ENCODE measurements at places on chromosomes 2 and 18.

- DNase-seq, result no peak
These were observed 18.6 kb downstream of the CAPN10 start for GRCh38 chr2:240604939-240605716.

DNA sequence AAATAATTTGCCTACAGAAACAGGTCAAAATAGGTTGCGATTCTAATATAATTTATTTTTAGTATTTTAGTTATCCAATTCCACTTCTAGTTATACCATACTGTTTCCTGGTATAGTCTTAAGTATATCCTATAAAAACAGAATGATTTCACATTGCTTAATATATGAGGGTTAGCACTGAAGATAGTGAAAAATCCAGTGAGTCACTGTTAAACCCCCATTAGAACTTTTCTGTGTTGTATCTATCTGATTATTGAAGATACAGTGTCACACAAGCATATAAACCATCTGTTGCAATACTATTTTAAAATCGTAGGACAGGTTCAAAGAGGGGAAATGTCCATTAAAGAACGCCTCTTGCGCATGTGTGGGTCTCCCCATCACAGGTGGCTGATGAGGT, 110.0 kb downstream of the FEZ2 start:
- no peak for DNase-seq

GRCh38 chr2:220293966-220294365, 666.5 kb downstream of the SLC4A3 start:
- no peak for DNase-seq

GRCh38 chr2:176619504-176619903, 350.3 kb downstream of the MTX2 start:
- no peak for DNase-seq

DNA sequence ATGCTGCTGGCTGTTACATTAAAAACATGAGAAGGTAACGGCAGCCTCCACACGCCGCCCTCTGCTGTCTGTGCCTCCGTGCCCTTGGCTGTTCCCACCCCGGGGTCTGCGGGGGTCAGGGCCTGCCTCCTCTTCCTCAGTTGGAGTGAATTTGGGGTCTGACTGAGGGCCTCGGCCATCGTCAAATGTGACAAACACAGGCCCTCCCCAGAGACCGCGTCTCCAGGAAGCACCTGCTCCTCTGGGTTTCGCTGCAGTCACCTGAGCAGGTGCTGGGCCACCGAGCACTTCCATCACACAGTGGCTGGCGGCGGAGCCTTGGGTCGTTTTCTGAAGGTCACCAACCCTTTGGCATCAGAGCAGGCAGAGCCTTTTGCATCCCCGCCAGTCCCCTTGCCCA, 70.9 kb downstream of the NFATC1 start:
- DNase-seq, result no peak

DNA sequence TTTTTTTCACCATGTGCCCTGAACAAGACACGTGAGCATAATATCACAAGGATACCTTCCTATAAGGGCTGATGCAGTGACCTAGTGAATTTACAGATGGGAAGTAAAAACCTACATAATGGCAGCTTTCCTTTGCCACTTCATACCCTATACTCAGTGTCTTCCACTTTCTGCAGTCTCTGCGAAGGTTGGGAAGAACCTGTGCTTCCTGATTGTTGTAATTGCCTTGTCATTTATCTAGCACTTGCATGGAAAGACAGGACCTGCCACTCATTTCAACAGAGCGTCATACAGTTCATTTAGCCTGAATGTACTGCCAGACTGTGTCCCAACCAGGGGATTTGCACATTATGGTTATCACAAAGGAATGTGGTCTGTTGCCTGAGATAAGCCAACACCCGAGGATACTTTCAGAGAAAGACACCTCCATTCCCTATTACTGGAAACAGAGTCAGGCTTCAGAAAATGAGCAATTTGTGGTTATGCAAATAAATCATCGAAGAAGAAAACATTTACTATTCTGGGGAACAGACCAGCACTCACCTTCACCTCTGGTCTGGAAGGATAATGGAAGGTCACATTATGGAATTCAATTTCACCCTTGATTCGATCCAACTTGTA, 55.0 kb downstream of the ABCB11 start:
- no peak for DNase-seq

- no peak for DNase-seq
These were observed 414.2 kb upstream of the CHAC2 start for GRCh38 chr2:53353135-53354114.

- DNase-seq, result no peak
These were observed 75.6 kb downstream of the MOB4 start for GRCh38 chr2:197591339-197592072.

DNA sequence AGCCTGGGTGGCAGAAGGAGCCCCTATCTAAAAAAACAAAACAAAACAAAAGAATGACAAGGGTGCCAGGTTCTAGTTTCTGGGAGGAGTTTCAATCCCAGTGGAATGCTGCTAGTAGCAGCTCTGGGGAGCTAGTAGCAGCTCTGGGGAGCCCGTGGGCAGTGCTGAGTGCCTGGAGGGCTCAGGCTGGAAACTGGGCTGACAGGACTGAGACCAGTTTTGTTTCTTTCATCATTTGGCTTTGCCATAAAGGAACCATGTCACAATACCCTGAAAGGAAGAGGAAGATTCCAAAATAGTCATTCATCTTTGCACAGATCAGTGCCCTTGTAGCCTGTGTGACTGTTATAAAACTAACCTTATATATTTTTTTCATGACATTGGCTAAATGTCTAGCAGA, 10.6 kb downstream of the MFSD6 start:
- DNase-seq, result no peak

GRCh38 chr2:184562532-184562931, 35.8 kb upstream of the ZNF804A start:
- no peak for DNase-seq

GRCh38 chr2:50723286-50723938, 308.5 kb downstream of the NRXN1 start:
- DNase-seq, result no peak

GRCh38 chr2:36271266-36271665, 84.3 kb upstream of the CRIM1 start:
- DNase-seq, result no peak

- no peak for DNase-seq
These were observed 14.6 kb downstream of the PTPN18 start for GRCh38 chr2:130370490-130370889.

DNA sequence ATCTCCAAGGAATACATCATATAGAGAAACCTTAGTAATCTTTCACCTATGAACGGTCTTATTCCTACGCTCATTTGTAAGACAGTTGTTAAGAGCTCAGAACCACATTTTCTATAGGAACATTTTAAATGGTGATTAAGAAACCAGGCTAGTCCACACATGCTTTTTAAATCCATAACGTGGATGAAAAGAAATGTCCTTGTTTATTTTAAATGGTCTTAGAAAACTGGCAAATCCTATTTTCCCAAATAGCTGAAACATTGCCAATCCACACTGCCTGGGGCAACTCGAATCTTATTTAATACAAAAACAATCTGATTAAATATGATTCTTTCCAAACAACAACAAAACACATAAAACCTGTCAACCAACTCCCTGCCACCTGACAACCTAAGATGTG, 23.7 kb downstream of the METTL8 start:
- DNase-seq, result no peak

- DNase-seq, result no peak
These were observed 98.8 kb downstream of the TRABD2A start for GRCh38 chr2:84781942-84782716.

DNA sequence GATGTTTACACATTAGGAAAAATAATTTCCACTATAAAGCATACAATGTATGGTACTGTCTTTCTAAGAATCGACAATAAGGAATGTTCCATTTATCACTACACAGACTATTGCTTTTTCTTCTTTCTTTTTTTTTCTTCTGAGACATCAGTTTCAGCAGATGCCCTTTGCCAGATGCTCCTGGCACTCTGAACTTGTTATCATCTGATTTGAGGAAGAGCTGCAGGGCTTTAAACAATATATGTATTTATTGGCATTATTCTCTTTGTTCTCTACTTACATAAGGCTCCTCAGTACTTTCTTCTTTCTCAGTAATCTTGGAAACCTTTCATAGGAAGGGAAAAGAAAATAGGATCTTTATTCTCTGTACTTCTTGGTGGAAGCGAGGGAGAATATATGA, 45.0 kb upstream of the AGPS start:
- no peak for DNase-seq

DNA sequence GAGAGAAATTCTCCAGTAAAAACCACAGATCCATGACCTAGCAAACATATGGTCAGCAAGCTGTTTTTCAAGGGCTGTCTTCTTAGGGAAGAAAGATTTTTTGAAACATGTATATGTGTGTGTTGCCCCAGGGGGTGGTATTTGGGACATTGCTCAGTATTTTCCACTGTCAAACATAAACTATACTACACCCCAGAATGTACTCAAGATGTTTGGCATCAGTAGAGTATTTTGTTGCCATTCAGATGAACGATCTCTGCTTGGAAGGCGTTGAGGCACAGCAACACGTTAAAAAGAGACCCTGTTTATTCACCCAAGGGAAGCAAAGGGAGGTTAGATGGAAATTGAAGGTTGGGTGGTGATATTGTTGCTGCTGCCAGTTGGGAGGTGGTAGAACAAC, 30.0 kb downstream of the EEF1B2 start:
- no peak for DNase-seq

DNA sequence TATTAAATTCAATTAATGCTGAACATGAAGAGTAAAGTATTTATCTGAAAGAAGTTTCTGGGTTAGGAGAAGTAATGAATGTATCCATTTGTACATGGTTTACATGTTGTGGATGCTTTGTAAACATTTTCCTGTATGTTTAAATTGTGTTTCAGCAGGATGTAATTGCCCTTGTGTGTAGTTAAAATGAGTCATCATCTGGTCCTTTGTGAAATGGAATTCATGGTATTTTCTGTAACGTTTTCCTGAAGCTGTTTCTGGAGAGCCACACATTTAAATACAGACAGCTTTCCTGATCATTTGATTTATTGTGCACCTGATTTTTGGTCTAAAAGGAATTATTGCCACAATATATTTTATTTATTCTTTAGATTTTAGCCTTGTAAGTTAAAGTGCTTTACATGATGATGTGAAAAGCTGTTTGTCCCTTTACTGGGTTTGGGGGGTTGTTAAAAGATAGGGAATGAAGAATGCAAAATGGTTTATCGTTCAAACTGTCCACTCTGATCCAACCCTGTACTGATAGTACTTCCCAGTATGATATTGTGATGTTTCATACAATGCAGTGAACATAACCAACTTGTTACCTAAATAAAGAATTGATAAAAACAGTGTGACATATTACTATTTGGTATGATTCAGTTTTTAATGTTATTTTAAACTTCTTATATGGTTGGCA, 41.7 kb upstream of the SLC3A1 start:
- no peak for DNase-seq

DNA sequence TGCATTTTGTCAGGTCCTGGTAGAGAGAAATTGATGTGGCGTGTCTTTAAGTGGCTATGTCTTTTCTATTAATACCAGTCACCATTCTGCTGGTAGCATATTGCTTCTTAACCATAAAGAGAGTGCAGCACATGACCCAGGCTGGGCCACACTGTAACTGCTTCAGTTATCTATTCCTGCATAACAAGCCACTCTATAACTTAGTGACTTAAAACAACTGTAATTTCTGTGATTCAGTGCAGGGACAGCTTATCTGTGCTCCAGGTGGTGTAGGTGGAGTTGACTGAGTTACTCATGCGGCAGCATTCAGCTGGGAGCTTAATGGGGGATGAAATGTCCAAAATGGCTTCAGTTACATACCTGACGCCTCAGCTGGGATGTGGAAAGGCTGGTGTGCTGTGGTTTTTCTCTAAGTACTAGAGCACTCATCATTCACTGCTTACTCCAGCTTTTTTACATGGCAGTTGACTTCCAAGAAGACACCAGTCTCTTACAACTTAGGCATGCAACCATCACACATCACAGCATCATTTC, 742.4 kb downstream of the SATB2 start:
- no peak for DNase-seq

DNA sequence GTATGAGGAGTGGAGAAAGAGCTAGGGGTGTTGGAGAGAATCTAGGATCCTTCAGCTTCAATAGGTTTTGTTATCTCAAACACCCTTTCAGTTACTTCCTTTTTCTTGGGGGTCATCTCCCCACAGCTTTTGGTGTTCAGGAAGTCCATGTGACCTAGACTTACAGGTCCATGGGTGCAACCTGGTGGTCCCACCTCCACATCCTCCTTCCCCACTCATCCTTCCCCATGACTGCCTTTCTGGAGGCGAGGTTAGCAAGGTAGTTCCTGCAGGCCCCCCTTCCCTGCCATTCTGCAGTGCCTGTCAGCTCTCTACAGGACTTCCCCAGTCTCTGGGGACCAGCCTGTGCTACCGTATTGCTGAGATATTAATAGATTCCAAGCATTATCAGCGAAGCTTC, 107.6 kb downstream of the TMEM17 start:
- no peak for DNase-seq

DNA sequence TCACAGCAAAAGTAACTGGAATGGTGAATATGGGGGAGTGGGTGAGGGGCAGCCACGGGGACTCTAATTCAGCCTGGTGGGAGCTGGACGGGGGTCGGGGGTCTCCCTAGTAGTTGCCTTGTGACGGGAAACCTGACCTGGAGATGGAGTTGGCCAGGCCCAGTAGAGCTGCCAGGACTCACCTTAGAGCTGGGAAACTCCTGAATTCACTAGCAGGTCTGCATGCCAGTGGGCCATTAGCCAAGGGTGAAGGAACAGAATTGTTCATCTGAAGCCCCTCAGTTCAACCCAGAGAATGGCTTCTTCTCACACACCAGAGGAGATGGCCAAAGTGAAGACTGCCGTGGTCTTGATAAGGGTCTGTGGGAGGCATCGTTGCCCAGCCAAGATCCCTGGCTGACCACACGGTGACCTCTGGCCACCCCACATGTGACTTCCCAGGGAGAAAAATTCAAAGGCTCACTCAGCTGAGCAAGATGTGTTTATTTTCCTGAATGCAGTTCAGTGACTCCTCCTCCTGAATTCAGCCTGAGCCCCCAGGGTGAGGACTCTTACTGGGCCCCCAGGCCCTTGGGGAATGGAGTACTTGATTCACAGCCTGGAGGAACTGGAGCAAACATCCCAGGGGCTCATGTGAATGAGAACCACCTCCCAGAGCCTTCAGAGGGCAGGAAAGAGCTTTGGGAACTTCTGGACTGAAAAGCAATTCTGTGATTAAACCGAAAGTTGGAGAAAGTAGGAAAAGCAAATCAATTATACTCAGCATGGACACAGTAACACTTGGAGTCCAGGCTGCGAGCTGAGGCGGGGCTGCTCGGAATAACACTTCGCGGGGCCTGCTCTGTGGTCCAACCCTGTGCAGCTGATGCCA, 25.2 kb downstream of the MOCOS start:
- DNase-seq, result no peak

DNA sequence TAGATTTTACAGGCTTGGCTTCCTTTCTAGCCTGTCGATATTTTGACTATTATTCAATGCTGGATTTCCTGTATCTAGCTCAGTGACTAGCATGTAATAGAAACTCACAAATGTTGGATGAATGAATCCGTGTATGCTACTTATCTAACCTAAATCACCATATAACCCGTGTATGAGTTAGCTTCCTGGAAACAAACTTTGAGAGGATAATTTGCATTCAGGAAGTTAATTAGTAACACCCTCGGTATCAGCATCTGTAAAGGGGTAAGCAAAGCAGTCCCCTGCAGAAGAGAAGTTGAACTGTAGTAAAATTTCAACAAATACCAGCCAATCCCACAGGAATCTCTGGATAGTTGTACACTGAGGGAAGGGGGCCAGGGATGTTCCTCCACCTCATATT, 269.4 kb upstream of the LRATD1 start:
- no peak for DNase-seq

GRCh38 chr2:112623913-112624777, 21.6 kb upstream of the SLC20A1 start:
- DNase-seq, result peak; percentile 53
